ENCODE measurements at places on chromosomes 16 and 17.

- peak; percentile 75 for DNase-seq
Observed at GRCh38 chr17:44115585-44116415, 7.6 kb downstream of the HDAC5 start.

DNA sequence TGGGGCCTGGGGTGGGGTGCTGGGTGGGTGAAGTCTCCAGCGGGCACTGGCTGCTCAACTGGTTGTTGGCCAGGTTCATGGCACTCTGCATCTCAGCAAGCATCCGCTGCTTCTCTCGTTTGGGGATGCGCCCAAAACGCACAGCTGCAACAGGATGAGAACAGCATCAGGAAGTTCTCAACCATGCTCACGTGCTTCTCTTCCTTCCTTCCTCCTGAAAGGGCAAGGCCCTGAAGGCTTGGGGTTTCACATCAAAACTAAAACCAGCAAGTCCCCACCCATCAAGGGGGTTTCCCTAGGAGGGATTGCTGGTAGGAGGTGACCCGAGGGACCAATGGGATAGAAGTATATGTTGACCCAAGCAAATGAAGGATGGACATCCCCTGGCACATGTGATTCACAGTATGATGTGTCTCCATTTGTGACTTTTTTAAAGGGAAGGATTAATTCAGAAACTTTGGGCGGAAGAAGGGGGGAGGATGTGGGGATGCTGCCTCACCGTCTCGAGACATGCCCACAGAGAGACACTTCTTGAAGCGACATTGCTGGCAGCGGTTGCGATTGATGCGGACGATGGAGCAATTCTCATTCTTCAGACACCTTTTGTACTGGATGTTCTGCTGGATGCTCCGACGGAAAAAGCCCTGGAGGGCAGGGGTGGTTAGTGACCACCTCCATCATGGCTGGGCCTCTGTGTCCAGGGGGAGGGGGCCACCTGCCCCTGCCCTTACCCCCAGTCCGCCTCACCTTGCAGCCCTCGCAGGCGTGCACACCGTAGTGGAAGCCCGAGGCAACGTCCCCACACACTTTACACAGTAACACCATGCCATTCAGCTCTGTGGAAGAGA, 4.2 kb downstream of the NR1D1 start:
- DNase-seq, result peak; percentile 76

DNA sequence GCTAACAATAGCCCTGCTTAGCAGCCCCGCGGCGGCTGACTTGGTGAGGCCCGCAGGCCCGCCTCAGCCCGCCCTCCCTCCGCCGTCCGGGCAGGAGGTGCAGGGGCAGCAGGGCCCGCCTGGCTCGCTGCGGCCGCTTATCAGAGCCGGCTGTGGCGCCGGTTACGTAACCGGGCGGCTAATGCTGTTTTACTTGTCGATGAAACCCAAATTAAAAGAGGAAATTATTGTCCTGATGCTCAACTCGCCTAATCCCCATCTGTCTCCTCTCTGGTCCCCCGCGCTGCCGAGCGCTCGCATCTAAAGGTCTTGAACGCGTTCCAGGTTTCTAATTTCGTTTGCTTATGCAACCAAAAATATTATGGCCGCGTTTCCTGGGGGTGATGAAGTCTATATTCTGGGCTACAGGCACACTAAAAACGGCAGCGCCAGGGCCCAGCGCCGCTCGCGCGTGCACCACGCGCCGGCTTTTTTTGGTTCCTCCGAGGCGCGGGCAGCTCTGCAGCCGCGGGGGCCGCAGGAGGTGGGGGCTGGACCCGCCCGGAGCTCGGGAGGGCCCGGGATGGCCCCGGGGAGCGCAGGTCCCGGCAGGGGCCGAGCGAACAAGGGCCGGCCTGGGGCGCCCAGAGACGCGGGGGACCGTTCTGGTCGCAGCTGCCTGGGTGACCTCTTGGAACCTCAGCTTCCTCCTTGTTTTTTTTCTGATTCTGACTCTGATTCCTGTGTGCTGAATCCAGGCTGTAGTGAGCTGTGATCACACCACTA, 65.2 kb upstream of the TOB1 start:
- peak; percentile 90 for DNase-seq

- no peak for DNase-seq
Observed at GRCh38 chr17:27547301-27547683, 83.7 kb upstream of the LGALS9 start.

- no peak for DNase-seq
Observed at GRCh38 chr17:37505333-37505732, 15.6 kb downstream of the DUSP14 start.

GRCh38 chr17:56222255-56222654, 69.0 kb downstream of the ANKFN1 start:
- DNase-seq, result no peak

DNA sequence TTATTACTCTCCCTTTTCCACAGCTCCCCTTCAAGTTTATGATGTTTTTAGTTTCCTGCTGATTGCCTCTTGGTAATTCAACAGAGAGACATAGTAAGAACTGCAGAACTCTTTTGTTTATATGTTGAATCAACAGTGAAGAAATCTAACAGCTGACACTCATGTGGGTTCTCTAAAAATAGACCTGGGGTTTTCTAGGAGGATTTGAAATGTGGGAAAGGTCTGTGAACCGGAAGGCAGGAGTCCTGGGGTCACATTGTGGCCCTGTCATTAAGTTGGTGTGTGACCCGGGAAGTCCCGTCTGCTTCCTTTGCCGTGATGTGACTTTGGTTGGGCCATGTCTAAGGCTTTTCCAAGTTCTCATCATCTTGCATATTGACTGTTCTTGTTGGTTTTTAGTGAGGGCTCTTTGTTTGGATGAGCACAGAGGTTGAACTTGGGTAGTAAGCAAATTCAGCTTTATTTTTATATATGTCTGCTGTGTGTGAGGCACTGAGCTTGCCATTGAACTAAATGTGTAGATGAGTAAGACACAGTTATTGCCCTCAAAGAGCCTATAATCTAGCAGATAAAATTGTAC, 48.5 kb upstream of the HS3ST3A1 start:
- DNase-seq, result no peak

GRCh38 chr16:57137043-57137442, 44.7 kb downstream of the CPNE2 start:
- peak; percentile 16 for DNase-seq

Measured in right cardiac atrium (tissue), 5 donors.